ENCODE measurements at places on chromosomes 6 and 20.

DNA sequence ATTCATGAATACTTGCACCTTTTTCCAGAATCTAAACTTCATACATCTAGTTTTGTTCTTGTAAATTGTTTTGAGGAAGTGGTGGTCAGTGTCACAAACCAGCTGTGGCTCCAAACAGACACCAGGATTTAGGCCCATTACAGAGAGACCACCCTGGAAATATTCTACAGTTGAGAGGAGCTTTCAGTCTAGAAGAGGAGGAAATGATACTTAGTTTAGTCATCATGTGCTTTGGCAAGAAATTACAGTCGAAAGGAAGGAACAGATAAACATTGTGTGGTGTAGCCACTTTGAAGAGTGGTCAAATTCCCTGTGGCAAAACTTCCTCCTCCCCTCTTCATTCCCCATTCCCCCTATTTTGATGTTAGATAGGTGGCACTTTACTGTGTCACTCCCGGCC lies 15.7 kb downstream of the DCBLD1 start:
- no peak for DNase-seq

DNA sequence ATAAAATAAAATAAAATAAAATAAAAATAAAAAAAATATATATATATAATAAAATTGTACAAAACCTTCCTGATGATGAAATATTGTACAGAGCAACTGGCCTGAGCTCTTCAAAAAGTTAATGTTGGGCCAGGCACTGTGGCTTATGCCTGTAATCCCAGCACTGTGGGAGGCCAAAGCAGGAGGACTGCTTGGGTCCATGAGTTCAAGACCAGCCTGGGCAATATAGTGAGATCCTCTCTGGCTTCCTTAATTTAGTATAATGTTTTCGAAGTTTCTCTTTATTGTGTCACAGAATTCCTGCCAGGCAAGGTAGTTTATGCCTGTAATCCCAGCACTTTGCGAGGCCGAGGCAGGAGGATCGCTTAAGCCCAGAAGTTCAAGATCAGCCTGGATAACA lies 113.9 kb upstream of the SALL4 start:
- no peak for DNase-seq

GRCh38 chr6:118918329-118918725 lies 16.6 kb downstream of the MCM9 start:
- no peak for DNase-seq

DNA sequence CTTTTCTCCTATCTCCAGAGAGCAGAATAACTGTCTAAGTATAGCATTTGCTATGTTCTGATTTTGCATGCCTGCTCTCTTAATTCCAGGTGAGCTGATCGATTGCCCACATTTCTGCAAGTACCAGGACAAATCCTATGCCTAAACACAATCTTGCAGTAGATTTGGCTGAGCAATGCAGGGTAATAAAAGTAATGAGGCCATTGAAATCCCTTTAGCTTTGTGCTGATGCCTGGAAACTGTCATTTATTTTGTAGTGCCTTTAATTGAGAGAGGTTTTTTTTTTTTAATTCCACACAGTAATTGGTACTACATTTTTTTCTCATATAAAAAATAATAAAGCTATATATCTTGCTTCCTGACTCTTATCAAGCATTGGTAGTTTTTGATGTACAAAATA lies 252.3 kb downstream of the NKAIN2 start:
- no peak for DNase-seq

DNA sequence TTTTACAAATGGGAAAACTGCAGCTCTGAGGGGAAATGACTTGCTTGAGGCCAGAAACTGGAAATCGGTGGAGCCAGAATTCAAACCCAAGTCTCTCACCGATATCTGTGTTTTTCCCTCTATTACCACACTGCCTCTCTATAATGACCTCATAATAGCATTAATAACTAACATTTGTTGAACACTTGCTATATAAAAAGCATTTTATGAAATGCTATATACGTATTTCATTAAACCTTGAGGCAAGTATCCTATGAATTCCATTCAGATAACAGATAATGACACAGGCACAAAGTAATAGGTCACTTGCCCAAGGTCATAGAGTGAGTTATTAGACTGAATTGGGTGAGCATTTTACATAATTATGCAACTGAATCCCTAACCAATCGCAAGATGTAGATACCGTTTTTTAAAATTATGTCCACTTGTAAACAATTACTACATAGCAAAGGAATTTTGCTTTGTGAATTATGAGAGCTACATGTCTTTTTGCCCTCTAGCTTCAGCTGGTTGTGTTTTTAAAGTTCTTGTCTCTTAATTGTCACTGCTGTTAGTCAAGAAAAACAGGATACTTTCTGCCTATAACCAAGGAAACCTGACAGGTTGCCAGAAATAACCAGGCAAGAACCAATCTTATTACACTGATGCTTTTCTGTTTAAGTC lies 4.7 kb downstream of the DSN1 start:
- DNase-seq: no peak

GRCh38 chr20:45987108-45987780 lies 15.2 kb upstream of the ZNF335 start:
- peak; percentile 57 for DNase-seq

- no peak for DNase-seq
These were observed 70.6 kb downstream of the SHPRH start for GRCh38 chr6:145893586-145893985.

GRCh38 chr20:50916257-50916656 lies 15.0 kb downstream of the ADNP start:
- no peak for DNase-seq

GRCh38 chr20:52996658-52997057 lies 24.5 kb downstream of the TSHZ2 start:
- no peak for DNase-seq
